Dorsolateral prefrontal cortex (tissue), 122 donors: ENCODE measurements at places on chromosomes 1 and 21. TPM values are rescaled to one million over a fixed set of nuclear protein-coding genes. Genes with fewer than 3 reads are reported as not detected.
A peak's percentile ranks its signal among the peaks of the same experiment; 100 is the strongest.

- no peak for DNase-seq
Measured at GRCh38 chr1:80427881-80428280, 1372.9 kb upstream of the ADGRL2 start.

- DNase-seq: no peak
Measured at GRCh38 chr1:145997718-145998023, 1.3 kb upstream of the TXNIP start.

DNA sequence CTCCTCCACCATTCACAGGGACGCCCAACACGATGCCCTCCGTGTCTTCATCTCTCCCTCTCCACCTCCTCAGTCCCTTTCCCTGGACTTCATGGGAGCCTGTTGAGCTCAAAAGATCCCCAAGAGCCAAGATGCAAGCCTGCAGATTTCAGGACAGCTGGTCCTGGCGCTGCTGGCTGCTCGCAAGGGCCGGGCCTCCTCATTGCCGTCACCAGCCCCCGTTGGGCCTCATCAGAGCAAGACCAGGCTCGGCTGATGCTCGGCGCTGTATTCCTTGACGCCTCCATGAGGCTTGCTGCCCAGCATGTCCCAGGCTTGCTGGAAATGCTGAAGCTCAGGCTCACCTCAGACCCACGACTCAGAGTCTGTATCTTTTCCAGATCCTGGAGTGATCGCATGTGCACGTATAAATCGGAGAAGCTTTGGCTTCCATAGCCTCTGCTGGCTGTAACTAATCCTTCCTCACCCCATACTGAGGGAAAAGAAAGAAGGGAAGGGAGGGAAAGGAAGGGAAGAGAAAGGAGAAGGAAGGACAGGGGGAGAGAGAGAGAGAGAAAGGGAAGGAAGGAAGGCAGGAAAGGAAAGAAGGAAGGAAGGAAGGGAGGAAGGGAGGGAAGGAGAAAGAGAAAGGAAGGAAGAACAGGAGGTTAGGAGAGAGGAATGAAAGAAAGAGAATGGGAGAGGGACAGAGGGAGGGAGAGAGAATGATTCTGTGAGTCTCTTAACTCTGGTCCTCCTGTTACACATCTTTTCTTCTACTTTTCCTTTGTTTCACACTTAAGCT is 94.6 kb downstream of the KCNJ15 start:
- no peak for DNase-seq

GRCh38 chr1:185337246-185337645 is 20.2 kb upstream of the IVNS1ABP start:
- no peak for DNase-seq

DNA sequence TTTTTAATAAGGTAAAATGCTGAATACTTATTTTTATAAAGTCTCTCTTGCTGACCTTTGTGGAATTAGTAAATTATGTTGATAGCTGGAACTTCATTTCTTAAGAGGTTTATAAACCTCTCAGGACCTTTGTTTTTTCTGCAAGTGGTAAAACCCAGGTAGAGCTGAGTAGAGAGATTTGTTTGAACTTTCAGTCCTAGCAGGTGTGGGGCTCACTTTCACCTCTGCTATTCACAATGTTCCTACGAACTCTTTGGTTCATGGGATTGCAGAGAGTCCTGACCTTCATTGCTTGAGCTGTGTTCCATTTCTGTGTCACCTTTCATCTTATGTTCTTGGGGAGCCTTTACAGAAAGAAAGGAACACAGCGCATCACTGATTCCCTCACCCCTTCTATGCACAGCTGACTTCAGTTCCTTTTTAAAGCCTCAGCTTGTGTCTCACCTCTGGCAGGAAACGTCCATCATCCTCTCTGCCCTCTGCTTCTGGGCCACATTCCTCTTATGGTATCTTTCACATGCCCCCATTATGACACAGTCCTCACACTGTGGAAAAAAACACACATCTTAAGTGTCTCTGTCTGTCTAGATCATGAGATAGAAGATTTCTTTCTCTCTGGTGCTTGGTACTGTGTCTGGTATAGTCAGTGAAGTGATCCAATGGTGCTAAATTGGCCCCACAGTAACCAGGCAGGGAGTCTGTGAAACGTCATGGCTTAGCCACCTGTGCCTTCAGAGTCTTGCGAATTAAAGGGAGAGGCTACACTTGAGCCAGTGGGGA is 262.5 kb upstream of the B3GALT2 start:
- no peak for DNase-seq

GRCh38 chr1:89309828-89310227 is 37.2 kb upstream of the GBP5 start:
- no peak for DNase-seq

- DNase-seq: no peak
Measured at GRCh38 chr1:24107462-24108138, 4.3 kb downstream of the MYOM3 start.

- DNase-seq: no peak
Measured at GRCh38 chr1:6546326-6546725, 8.0 kb downstream of the NOL9 start.

- no peak for DNase-seq
Measured at GRCh38 chr1:114334297-114334696, 176.7 kb downstream of the TRIM33 start.

- no peak for DNase-seq
Measured at GRCh38 chr1:61102041-61102440, 19.7 kb downstream of the NFIA start.

DNA sequence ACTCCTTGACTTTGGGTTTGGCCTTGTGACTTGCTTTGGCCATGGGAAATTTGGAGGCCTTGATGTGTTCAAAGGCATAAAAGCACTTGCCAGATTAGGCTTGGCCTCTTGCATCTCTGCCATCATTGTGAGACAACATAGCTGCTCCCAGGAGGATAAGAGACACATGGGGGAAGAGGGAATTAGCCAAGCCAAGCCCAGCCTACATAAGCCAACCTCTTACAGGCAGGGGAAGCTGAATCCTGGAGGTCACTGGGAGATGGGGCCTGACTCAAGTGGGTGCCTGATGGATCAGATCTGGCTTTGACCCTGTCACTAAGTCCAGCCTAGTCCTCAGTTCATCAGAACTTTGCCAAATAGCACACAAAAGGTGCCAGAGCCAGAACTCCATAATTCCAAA is 37.6 kb upstream of the HMGB4 start:
- DNase-seq: no peak

DNA sequence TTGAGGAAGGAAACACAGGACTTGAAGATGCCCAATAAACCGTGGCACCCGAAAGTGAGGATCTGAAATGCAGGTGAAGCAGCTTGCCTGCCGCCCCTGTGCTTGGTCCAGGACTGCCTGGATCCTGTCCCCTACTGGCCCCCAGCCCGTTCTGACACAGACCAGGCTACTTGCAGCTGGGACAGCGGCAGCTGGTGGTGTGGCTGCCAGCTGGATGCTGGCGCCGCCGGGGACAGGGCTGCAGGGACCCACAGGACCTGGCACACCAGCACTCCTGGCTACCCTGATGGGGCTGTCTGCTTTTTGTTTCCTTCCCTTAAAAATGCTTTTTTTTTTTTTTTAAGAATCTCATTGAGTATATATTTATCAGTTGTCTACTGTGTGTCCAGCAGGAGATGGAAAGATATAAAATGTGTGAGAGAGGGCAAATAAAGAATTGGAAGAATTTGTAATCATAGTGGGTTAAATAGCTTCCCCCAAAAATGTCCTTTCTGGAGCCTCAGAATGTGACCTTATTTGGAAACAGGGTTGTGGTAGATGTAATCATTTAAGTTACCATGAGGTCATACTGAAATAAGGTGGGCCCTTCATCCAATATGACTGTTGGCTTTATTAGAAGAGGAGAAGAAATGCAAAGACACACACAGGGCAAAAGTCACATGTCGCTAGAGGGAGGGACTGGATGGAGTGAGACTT is 165.6 kb downstream of the DSCAM start:
- no peak for DNase-seq

- peak; percentile 49 for DNase-seq
Measured at GRCh38 chr21:41957991-41958766, 4.4 kb upstream of the C2CD2 start.

GRCh38 chr1:225711236-225711937 is 58.5 kb upstream of the ENAH start:
- DNase-seq: no peak

DNA sequence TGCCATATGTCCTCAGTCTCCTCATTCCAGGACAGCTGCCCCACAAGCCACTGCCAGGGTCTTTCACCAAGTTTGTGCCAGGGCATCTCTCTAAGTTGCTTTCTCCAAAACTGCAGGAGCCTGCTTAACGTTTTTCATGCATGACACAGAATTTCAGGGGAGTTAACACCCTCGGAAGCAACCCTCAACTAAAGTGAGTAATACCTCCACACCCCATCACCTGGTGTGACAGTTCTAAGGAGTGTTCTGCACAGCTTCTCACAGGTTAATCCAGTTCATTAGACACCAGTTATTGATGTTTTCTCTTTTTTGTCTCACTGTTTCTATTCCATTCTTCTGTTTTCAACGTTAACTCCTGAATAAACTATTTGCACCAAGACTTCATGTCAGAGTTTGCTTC is 115.0 kb downstream of the BACH1 start:
- DNase-seq: no peak

- DNase-seq: no peak
Measured at GRCh38 chr1:15353839-15354579, 55.7 kb upstream of the EFHD2 start.

- no peak for DNase-seq
Measured at GRCh38 chr1:981491-981954, 370 bp downstream of the PERM1 start.

DNA sequence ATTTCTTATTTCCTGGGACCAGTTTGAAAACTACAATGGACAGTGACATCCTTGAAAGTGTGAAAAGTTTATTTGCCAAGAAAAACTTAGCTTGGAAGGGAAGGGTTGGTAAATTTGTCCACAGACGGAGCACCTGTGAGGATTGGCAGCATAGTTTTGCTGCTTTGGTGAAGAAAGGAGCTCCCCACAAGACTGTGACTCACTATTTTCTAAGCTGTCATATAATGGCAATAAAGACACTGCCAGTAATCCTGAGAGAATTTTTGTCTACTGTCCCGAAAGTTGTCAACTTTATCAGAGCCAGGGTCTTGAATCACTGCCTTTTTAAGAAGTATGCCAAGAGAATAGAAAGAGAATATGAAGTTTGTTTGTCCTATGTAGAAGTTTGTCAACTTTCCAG is 230.8 kb downstream of the NEGR1 start:
- no peak for DNase-seq

DNA sequence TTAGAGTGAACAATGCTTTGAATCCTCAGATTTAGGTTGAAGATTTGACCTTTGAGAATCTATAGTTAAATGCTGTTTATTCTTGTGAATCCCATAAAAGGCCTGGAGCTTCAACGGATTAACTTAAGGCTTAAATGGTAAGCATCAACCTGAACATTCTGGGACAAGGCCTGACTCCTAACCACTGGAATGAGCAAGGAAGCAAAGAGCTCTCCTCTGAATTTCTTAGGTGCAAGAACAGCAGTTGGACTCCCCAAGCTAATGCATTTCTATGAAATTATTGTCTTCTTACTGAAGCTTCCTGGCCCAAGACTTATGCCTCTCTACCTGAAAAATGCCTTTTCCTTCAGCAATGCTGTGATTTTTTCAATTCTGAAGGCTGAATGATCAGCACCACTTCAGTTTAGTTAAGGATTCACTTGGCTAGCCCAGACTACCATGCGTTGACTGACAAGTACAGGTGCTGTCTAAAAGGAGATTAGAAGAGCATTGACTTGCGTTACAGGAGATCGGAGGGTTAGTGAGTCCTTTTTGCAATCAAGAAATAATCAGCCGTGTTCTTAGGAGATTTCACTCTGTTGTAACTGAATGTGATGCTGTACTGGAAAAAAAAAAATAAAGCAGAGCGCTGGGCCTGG is 178.5 kb downstream of the ZC3H11B start:
- DNase-seq: no peak

- DNase-seq: no peak
Measured at GRCh38 chr1:211939876-211940468, 95.4 kb downstream of the INTS7 start.

S100A7A gene
- not detected for total RNA-seq

CFHR2 gene
- total RNA-seq: not detected

TLR5 gene
- 11.4 TPM for total RNA-seq

SIM2 gene
- 1.1 TPM for total RNA-seq

PTPRC gene
- 38.3 TPM for total RNA-seq

SDC3 gene
- total RNA-seq: 136 TPM

KIF21B gene
- 31.4 TPM for total RNA-seq

SLC16A1 gene
- total RNA-seq: 48.0 TPM

MAN1C1 gene
- total RNA-seq: 59.7 TPM

METTL25B gene
- 23.6 TPM for total RNA-seq

HORMAD1 gene
- total RNA-seq: 0.85 TPM
